ENCODE measurements at places on chromosomes 3 and 15.

DNA sequence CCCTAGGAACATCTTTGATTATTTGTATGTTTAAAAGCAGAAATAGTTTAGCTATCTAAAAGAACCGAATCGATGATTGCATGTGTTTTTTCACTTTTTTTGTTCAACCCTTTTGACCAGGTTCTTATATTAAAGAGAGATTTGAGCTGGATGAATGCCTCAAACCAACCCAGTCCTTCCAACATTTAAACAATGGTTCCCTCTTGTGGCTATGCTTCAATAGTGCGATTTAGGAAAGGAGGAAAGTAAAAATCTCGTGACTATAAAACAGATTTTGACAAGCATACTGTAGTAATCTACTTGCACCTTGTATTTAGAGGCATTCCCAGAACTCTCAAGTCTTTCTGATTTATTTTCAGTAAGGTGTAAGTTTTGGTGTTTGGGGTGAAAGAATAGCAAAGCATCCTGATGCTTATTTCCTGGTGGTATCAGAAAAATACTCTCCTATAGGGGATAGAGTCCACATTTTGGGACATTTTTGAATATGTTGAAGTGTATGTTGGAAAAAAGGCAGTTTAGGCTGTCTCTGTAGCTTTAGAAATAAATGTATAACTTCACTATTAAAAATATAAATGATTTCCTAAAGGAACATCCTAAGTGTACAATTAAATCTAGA lies 159.6 kb upstream of the KCNH8 start:
- DNase-seq = no peak

- no peak for DNase-seq
Measured at GRCh38 chr15:59230531-59231055, 23.9 kb downstream of the LDHAL6B start.

DNA sequence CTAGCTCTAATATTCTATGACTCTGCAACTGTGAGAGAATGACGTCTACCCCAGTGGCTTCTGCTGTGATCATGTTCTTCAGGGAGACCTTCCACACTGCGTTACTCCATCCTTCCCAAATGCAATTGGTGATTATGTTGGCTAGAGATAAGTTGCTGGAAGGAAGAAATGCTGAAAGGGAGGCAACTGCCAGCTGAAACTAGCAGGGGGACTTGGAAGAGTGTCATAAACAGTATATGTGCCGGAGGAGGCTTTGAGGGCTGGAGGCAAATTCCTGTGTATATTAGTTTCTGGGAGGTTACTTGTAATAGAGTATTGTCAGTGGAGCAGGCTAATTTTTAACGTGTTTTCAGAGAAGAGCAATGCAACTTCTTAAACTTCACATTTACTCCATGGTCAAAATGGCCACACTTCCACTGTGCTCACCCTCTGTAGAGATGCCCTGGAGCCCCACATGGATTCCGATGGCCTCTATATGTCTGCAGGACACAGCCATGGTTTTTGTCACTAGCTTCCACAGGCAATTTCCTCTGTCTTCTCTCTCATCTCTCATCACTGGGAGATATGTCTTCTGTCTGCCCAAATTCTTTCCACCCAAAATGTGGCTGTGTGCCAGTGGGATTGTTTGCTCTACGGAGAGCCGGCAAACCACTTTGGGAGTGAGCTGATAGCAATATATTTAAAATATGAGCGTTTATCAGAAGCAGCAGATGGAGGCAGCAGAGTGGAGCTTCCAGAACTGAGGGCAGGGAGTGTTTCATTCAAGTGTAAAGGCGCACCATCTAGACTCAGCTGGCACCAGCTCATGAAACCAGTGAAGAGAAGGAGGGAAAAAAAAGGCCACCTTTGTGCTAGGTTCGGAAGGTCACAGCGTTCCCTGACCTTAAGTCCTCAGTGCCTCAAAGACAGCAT lies 13.3 kb upstream of the CD47 start:
- no peak for DNase-seq

DNA sequence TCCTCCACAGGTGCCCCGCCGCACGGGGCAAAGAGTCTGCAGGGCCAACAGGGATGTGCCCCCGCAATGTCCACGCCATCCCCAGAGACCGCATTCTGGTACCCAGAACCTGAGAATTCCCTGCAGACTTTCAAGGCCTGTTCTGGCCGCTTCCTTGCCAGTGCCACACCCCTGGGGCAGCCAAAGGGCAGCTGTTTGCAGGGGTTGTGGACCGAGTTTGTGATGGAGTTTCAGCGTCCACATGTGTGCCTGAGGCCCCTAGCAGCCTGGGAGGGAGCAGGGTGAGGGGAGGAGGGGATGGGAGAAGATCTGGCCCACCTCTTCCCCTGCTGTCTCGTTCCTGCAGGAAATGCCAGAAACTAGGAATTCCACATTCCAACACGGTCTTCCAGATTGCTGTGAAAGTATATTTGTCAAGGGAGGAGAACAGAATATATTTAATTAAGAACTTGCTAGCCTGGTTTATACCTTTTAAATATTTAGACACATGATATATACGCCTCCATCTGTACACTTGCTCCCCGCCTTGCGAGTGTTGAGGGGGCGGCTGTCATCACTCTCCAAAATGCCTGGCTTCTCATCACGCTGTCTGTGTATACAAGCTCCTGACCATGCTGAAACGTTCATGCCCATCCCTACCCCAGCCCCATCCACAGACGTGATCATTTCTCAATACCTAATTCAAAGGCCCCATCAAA lies 31.1 kb upstream of the RASA2 start:
- no peak for DNase-seq

GRCh38 chr15:46174122-46174521 lies 539.3 kb downstream of the SQOR start:
- DNase-seq = no peak

- no peak for DNase-seq
Measured at GRCh38 chr3:94372026-94372425, 309.2 kb downstream of the NSUN3 start.

DNA sequence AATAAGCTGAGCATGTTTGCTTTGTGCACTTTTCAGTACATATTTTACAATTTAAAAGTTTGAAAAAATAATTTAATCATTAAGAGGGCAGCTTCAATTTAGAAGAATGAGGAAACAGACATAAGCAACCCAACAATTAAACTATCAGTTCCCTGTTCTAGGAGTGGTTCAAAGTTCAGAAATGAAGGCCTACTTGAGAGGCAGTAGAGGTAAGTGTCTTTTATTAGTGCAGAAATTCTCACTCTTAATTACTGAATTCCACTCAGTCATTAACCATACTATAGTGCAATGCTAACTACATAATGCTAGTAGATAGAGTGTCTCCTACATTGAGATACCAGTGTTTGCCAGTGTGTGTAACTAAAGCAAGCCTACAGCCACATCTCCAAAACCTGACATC lies 73.1 kb downstream of the TNIK start:
- no peak for DNase-seq

DNA sequence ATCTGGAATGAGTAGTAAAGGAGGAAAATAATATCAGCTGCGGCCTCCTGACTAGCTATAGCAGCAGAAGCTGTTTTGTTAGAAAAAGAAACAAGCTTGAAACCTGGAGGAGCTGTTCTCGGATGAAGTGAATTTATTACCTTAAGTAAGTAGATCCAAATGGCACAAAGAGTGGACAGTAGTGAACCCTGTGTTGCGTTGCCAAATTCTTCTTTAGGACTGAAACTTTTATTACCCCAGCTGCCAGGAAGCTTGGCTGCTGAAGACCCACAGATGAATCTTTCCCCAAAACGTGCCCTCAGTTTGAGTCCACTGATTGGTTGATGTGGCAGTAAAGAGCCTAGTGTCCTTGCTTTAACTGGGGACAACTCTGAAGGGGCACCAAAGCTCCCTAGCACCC lies 366.8 kb upstream of the GBE1 start:
- no peak for DNase-seq

- no peak for DNase-seq
Measured at GRCh38 chr15:87287156-87287555, 969.4 kb downstream of the NTRK3 start.

DNA sequence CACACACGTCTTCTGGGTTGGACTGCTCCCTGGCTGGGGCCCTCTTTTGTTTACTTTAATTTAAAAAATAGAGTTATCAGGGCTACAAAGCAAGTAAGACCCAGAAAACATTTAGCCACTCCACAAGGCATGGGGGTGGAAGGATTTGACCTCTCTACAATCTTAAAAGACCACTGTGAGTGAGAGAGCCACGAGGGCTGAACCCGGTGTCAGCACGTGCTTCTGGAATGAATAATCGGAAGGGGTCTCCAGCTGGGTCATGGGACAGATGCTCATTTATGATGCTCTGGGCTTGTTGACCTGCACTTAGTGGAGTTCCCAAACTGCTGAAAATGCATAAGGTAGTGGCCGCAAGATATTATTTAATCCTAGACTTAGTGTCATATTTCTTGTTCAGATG lies 52.4 kb downstream of the EIF4E3 start:
- DNase-seq = no peak

DNA sequence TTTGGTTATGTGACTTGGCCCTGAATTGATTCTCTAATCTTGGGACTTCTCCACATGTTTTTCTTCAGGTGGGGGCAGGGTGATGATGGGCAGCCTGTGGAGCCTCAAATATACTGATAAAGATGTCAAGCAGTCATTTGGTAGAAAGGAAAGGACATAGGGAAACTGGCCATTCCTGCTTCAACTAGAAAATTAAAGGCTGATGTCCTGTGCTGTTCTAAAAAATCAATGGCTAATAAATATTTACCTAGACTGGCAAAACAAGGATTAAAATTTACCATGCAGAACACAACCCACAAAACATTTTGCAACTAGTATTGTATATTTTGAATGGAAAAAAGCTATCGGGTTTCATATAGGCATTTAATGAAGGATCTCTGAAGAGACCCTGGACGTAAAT lies 133.7 kb downstream of the GADL1 start:
- no peak for DNase-seq

DNA sequence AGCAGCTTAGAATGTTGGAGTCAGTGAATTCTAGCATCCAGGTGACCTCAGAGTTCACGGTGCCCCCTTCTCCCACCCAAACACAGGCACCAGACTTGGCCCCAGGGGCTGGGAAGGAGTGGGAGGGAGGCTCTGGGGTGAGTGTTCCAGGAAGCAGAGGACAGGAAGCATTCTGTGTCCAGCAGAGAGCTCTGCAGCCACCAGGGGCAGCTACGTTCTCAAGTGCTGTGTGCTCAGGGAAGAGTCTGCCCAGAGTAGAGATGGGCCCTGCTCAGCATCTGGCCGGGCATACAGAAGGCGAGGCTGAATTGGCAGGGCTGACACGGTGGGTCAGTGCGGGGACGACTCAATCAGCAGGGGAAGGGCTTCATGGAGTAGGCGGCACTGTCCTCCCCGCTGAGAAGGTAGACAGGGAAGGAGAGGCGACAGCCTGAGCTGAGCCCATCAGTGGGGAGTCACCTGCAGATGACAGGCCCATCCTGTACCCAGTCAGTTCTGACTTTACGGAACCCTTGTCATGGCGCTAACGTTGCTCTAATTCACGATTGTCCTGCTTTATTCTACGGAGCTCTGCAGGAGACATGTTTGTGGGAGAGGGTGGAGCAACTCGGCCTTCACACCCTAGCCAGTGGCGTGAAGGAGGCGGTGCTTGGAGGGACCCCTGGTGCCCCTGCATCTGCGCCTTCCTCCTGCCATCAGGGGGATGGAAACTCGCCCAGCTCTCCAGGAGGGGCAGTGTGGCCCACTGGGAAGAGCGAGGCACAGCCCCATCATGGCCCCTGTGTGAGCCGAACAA lies 82.2 kb downstream of the C3orf70 start:
- no peak for DNase-seq

DNA sequence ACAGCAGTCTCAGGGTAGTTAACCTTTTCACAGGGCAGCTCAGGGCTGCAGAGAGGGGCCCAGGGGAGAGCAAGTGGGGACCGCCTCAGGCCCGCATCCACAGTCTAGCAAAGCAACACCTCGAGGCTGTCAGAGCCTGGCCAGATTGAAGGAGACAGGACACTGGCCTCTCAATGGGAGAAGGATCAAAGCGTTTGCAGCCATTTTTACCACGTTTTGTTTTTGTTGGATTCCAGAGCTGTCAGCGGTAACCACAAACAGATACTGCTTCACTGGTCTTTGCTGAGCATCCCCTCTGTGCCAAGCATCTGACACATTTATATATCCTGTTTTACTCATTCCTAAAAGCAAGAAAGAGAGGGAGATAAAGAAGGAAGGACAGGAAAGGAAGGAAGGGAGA lies 153.8 kb downstream of the SHQ1 start:
- no peak for DNase-seq

DNA sequence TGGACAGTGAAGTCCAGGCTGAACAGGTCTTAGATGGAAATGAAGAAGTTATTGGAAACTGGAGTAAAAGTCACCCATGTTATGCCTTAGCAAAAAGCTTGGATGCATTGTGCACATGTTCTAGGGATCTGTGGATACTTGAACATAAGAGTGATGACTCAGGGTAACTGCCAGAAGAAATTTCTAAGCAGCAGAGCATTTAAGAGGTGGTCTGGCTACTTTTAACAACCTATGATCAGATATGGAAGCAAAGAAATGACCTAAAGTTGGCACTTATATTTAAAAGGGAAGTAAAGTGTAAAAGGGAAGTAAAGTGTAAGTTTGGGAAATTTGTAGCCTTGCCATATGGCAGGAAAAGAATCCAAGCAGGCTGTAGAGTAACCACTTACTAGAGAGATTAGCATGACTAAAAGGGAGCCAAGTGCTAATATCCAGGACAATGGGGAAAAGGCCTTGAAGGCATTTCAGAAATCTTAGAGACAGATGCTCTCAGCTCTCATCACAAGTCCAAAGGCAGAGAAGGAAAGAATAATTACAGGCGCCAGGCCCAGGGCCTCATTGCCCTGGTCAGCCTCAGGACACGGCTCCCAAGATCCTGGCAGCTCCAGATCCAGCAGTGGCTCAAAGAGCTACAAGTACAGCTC lies 73.9 kb upstream of the KCNH8 start:
- no peak for DNase-seq

Measured in activated CD4-positive, alpha-beta memory T cell treated with anti-CD3 and anti-CD28 coated beads, Interleukin-2, amount 10 ng/mL, durations not matched to agents 7 days and 5 days (primary cell).